Activated naive CD4-positive, alpha-beta T cell treated with anti-CD3 and anti-CD28 coated beads for 36 hours (primary cell): ENCODE measurements at places on chromosomes 13 and 19. TPM values are rescaled to one million over a fixed set of nuclear protein-coding genes. Genes with fewer than 3 reads are reported as not detected.

DNA sequence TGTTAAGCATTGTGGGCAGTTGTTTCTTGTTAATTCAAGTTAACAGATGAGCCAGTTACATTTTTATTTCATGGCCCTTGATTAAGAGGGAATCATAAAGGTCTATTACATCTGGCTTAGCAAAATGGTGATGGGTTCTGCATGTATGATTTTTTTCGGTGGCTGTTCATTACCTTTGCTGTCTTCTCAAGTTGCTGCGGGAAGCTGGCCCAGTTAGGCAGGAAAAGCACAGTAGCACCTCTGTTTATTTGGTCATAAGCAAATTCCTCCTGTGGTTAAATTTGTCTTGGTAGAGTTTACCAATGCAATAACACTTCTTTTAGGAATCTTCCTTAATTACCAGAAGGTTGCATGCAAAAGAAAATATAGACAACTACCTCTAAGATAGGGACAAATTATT, 104.5 kb downstream of the FRY start:
- no peak for DNase-seq

GRCh38 chr13:50319635-50320255, 304.5 kb downstream of the KCNRG start:
- no peak for DNase-seq

- no peak for DNase-seq
These were observed 56.3 kb upstream of the DCT start for GRCh38 chr13:94535775-94536174.

DNA sequence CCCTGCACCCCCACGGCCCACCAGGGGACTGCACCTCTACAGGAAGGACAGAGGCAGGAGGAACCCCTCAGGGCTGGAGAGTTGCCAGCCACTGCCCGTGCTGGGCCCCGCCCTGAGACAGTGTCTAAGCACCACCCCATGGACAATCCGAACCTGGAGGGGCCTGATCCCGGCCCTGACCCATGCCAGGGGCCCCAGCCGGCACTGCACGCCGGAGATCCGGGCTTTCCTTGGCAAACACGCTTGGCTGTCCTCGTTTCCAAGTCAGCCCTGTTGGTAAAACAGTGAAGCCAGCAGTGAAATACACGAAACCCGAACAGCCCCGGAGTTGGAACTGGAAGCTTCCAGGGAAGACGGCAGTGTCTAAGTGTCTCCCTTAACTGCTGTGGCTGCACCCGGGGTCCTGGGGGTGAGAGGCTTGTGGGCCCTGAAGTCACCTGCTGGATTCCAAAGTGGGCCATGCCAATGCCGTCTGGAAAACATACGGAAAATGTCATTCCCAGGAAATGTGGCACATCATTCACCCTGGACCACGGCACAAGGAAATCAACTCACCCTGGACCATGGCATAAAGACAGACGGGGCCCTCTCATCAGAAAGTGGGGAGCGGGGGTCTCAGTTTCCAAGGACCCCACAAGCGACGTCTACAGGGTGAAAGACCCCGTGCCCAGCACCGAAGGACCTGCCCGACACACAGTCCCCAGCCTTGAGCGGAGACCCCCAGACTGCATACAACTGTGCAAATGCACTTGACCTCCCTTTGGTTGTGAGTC, 30.9 kb downstream of the RASA3 start:
- DNase-seq = no peak

GRCh38 chr13:34719060-34719875, 222.8 kb upstream of the NBEA start:
- DNase-seq = no peak

DNA sequence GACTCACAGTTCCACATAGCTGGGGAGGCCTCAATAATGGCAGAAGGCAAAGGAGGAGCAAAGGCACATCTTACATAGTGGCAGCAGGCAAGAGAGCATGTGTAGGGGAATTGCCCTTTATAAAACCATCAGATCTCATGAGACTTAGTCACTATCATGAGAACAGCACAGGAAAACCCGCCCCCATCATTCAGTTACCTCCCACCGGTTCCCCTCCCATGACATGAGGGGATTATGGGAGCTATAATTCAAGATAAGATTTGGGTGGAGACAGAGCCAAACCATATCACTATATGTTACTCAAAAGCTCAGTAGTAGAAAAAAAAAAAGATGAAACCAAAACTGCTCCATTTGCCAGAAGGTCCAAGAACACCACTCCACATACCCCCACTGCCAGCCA, 58.5 kb downstream of the DNAJC15 start:
- DNase-seq = no peak

DNA sequence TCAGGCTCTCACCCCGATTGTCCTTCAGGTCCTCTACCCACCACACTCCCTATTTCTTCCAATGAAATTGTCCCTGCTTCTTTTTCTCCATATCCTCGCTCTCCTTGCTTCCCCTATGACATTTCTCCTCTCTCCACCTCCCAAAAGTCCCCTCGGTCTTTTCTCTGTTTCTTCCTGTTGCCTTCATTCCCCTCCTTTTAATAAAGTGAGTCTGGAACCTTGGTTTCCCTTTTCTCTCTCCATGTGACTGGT, 676 bp upstream of the ZNF574 start:
- DNase-seq = no peak

DNA sequence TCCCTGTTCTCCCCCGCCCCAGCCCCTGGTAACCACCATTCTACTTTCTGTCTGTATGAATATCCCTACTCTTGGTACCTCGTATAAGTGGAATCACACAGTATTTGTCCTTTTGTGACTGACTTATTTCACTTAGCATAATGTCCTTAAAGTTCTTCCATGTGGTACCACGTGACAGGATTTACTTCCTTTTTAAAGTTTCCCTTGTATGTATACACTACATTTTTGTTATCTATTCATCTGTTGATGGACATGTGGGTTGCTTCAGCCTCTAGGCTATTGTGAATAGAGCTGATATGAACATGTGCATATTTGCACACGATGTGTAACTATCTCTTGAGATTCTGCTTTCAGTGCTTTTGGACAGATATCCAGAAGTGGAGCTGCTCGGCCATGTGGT, 59.6 kb upstream of the GJB6 start:
- no peak for DNase-seq

DNA sequence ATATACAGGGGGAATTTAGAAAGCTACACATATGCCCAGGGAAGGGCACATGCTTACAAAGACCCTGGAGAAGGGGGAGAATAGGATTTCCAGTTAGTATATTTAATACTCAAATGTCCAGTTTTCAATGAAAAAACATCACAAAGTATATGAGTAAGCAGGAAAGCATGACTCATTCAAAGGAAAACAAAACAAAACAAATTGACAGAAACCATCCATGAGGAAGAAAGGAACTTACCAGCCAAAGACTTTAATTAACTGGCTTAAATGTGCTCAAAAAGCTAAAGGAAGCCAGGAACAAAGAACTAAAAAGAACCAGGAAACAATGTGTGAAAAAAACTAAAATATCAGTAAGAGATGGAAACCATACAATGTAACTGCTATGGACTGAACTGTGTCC, 716.2 kb upstream of the ARGLU1 start:
- no peak for DNase-seq

The S1PR5 gene
- total RNA-seq = not detected

The EPS8L1 gene
- 0.89 TPM for total RNA-seq

The ZNF90 gene
- total RNA-seq = 15.5 TPM

The TUBA3C gene
- total RNA-seq = not detected
